Left forelimb (tissue), 1 donor: ENCODE measurements at places on chromosomes 16 and 17.

- DNase-seq = no peak
These were observed 10.8 kb downstream of the NMRAL1 start for GRCh38 chr16:4463522-4464163.

DNA sequence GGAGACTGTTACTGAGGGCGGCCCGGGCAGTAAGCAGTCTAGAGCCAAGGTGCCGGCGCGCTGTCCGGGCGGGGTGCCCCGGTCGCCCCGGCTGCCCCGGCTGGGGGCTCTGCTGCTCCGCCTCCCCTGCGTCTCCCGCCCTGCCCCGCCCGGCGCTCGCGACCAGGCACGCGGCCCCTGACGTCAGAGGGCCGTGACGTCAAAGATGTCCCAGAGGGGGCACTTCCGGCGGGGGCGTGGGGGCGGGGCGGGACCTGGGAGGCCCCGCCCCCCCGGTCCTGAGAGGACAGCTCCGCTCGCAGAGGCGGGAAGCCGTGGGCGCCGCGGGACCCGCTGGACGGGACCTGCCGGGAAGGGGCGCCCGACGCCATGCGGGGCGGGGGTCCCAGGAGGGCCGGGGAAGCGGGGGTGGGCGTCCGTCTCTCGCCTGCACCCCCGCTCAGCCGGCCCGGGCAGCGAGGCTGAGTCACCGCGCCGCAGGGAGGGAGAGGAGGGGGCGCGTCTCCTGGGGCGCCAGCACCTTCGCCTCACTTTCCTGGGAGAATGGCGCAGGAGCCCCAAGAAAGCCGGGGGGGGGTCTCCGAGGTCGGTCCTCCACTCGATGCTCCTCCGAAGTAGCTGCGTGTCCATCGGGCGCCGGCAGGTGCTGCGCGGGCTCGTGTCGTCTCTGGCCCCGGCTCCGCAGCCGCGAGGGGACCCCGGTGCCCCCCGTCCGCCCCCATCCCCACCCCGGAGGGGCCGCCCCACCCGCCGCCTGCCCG, 4.4 kb upstream of the HIC1 start:
- no peak for DNase-seq

DNA sequence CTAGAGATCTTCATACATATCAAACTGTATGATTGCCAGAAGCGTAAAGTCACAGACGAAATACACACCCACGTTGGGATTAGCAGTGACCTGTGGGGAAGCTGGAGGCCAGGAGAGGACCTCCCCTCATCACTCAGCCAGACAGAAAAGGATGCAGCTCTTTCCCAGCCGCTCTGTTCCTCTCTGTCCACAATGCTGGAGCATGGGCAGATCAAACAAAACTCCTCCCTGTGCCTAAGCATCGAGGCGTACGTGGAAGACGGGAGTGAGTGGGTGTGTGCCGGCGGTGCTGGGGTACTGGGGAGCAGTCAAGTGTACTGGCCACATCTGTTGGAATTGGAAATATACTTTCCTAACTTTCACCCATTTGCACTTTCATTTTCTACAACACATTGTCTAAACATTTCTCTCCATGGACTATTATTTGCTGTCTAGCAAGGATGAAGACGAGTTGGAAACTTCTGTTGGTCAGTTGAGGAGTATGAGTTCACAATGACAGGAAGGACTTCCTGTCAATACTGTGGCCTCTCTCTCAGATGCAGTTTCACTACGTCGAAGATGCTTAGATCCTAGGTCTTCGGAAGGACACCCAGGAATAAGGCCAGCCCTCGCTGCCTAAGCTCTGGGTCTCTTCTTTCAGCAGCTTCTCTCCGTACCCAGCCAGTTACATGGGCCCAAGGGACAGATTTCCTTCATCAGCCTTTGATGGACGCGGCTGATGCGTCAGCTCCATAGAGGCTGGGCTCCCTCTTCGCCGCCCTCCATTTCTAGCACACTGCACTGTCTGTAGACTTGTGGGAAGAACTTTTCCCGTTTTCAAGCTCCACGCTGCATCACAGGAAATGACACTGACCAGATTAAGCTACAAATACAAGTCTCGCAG, 30.6 kb upstream of the ENDOV start:
- no peak for DNase-seq

DNA sequence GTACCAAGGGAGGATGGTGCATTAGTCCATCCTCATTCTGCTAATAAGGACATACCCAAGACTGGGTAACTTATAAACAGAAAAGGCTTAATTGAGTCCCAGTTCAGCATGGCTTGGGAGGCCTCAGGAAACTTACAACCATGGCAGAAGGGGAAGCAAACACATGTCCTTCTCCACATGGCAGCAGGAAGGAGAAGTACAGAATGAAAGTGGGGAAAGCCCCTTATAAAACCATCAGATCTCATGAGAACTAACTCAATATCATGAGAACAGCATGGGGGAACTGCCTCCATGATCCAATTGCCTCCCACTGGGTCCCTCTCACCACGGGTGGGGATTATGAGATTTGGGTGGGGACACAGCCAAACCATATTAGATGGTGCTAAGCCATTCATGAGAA, 84.5 kb downstream of the SEC14L1 start:
- DNase-seq = no peak

GRCh38 chr16:49469311-49469670, 95.7 kb downstream of the C16orf78 start:
- no peak for DNase-seq

- no peak for DNase-seq
These were observed 19.8 kb downstream of the PLXDC1 start for GRCh38 chr17:39131616-39132015.

- DNase-seq = no peak
These were observed 736 bp downstream of the APPBP2 start for GRCh38 chr17:60525328-60525684.

DNA sequence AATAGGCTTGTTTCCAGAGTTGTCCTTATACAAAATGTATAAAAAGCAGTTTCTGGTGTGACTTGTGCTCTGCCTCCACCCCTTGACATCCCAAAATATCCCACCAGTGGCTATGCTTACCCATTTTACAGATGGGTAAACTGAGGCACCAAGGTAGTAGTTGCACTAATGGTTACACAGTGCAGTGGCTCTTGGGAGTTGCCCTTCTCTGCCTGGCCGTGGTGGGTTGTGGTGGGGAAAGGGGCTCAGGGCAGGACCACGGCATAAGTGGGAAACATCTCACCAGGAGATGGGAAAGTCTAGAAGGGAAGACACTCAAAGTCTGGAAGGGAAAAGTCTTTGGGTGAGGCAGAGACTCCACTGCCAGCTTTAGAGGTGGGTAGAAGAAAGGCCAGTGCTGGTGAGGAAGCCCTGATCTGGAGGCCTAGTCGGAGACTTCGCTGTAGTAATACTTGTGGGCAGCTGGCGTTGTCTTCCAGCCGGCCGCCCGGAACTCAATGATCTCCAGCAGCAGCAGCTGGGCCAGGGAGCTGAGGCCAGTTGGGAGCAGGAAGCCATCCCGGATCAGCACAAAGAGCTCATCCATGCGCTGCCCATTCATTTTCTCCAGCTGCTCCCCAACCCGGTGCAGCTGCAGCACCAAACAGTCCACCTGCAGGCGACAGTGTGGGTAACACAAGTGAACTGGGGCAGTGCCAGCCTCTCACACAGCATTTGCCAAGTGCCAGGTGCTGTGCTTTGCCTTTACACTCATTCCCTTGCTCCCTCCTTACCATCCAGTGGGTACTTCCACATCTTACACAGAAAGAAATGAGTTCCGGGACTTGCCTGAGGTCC, 4.5 kb downstream of the MIF4GD start:
- no peak for DNase-seq

DNA sequence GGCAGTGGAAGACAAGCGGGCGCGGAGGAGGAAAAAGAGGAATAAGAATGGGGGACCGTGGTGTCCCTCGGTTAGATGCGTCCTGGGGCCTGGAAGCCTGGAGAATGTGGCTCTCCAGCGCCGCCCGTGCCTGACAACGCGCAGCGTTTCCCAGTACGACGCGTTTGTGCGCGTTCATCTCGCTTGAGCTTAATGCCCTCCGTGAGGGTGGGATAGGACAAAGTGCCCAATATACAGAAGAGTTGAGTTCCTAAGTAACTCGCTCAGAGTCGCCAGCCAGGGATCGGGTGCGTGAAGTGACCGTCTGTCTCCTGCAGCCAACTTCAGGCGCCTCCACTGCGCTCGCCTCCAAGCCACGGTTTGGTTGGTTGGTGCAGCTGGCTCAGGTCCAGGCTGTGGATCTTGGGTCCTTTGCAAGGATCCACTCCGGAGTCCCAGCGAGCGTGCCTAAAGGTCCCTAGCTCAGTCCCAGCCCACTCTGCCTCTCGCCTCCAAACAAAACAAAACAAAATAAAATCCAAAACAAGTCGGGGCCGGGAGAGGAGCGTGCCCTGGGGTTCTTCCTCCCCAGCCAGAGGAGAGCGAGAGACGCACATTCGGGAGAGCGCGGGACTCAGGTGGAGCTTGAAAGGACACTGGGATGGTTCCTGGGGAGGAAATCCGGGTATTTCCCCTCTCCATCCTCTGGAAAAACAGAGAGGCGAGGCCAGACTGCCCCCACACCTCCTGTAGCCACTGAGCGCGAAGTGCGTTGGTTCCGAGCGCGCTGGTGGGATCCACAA, 974 bp downstream of the GALR2 start:
- DNase-seq = no peak

GRCh38 chr17:75692976-75693375, 25.8 kb downstream of the SAP30BP start:
- DNase-seq = no peak

GRCh38 chr16:50464325-50465290, 83.6 kb upstream of the NKD1 start:
- DNase-seq = no peak

DNA sequence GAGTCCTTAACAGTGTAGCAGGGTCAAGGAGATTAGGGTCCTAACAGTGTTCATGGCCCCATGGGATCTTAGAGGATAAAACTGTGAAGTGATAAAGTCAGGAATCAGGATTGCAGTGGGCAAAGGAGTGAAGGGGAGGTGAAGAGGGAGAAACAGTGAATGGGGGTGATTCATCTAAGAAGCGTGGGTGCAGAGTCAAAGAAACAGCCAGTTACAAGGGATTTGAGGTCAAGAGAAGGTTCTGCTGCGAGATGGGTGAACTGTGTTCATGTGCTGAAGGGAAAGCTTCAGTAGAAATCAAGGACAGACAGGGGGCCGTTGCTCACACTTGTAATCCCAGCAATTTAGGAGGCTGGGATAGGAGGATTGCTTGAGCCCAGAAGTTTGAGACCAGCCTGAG, 5.9 kb downstream of the GTF3C1 start:
- no peak for DNase-seq

GRCh38 chr16:11816123-11816522, 19.1 kb upstream of the ZC3H7A start:
- no peak for DNase-seq
